ENCODE measurements at places on chromosomes 2 and 18.

- DNase-seq = no peak
These were observed 111.1 kb downstream of the MTX2 start for GRCh38 chr2:176380341-176380740.

GRCh38 chr18:23102493-23103261 lies 32.6 kb upstream of the CABLES1 start:
- DNase-seq = no peak

DNA sequence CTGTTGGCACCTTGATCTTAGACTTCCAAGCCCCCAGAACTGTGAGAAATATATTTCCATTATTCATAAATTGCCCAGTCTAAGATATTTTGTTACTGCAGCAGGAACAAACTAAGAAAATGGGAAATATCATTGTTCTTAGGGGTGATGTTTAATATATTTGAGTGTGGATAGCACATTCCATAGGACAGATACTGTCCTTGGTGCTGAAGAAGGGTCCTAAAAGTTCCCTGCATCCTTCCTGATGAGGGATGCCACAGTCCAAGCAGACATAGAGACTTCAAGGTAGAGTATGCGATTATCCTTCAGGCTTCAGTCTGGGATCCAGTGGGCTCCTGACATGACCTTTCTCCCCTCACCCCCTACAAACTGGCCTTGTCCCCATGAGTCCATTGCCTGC lies 689.0 kb downstream of the TDRD15 start:
- DNase-seq = no peak

DNA sequence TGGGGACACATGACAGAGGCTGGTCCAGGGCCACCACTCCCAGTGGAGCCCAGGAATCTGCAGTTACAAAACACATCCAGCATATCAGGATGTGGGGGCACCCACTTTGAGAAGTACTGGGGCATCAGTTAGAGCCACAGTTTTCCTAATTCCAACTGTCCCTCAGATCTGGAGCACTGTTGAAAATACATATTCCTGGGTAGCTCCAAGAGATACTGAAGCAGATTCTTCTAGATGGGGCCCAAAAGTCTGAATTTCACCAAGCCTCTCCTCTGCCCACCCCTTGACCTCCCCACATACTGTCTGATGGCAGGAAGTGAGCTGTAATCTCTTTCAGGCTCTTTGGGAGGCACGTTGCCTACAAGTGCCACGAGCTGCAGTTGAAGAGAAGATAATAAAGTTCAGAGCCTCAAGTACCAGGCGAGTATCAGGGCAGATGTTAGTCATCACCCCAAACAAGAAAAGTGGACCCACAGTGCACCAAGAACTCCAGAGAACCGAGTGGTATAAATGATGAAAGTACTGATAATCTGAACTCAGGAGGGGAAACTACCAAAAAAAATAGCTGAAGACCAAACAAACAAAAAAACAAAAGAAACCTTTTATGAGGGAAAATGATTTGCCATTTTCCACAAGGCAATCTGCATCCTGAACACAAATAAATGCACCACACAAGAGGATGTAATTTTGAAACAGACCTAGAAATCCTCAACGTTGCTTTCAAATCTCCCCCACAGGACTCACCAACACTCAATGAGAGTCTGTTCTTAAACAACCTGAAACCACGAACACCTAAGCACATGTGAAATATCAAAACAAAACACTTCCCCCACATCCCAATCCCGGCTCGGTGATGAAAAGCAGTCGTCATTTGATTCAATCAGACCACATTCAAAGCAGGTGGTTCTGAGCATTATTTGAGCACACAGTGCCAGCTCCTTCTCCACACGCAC lies 98.7 kb downstream of the TCF4 start:
- no peak for DNase-seq

- DNase-seq = no peak
These were observed 64.1 kb downstream of the DTNA start for GRCh38 chr18:34773961-34774766.

DNA sequence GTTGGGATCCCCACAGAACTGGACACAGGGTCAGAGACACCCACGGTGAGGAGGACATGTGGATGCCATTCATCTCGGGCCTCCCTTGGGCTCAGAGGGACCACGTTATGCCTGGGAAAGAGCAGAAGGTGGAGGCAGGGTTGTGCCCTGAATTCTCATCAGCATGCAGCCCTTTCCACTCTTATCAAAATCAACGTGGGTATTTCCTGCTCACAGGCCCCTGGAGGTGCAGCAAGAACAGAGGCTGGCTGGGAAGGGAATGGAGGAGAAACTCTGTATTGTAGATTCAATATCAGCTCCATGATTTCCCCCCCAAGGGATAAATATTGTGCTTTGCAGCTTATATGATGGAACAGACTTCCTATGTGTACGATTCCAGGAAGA lies 90.9 kb downstream of the SETBP1 start:
- no peak for DNase-seq

DNA sequence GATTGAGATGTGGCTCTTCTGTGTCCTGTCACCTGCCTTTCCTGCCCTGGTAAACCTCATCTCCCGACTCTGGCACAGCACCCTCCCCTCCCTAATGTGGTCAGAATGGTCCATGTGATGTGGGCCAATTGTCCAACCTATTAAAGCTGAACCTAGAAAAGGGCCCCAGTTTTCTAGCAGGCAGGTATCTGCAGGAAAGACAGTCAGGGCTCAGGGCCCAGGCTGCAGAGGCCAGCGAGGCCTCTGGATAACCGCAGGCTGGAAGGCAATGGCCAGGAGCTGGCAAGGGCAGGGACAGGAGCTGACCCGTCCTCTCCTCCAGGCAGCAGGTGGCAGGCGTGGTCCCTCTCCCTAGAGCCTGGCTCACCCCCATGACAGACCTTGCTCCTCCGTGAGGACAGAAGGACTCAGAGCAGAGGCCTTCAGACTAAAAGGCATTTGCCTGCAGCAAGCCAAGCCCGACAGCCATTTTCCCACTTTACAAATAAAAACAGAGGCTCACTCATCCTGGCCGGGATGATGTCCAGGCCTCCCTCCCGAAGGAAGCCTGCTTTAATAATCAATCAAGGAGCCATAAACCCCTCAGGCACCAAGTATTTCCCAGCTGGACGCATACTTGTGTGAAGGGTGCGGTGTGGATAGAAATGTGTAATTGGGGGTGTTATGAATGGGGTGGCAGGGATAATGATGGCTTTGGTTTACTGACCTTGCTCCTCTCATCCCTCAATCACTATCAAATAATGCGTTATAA lies 107.1 kb downstream of the TWIST2 start:
- DNase-seq = no peak

- DNase-seq = no peak
These were observed 66.7 kb downstream of the SKA1 start for GRCh38 chr18:50441501-50441900.

DNA sequence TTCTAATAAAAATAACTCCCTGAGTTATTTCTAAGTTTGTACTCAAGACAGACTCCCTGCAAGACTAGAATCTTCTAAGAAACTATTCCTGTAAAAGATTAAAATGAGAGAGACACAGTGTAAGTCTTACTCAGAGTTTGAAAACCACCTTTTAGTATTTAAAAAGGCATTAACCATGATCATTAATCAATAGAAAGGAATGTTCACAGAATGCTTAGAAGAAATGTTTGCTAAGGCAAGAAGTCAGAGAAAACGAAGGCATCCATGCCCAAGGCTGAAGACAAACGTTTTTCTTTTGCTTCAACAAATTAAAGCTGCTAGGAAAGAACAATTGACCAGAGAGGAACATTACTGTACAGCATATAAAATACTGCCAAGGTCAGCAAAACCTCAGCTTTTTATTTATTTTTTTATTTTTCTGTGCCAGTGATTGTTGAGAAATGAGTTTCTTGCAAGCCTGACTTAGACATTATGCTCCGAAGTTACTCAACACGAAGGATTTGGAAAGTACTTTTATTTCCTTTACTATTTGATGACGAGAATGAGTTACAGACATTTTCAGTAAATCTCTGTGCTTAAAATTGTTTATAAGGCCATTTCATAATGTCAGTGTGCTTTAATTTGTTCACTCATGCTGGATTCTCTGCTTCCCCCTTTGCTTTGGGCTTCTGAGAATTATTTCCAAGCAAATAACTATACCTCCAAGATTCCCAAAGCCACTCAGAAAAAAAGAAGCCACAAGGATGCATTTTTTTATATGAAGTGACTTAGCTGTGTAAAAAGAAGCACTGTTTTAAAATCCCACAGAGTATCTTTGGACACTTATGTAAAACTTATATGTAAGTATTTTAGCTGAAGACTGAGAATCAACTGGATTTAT lies 20.5 kb downstream of the RND3 start:
- DNase-seq = no peak
